ENCODE measurements at places on chromosomes 5 and 9.

- no peaks in the 10 kb centered on the region for H3K27me3 ChIP-seq
- no peak overlapping the region for H3K27ac ChIP-seq
- no peak overlapping the region for H3K4me3 ChIP-seq
- peaks cover 6% of the 10 kb centered on the region for H3K36me3 ChIP-seq
Observed at GRCh38 chr9:121321016-121321503, 49.0 kb downstream of the STOM start.

DNA sequence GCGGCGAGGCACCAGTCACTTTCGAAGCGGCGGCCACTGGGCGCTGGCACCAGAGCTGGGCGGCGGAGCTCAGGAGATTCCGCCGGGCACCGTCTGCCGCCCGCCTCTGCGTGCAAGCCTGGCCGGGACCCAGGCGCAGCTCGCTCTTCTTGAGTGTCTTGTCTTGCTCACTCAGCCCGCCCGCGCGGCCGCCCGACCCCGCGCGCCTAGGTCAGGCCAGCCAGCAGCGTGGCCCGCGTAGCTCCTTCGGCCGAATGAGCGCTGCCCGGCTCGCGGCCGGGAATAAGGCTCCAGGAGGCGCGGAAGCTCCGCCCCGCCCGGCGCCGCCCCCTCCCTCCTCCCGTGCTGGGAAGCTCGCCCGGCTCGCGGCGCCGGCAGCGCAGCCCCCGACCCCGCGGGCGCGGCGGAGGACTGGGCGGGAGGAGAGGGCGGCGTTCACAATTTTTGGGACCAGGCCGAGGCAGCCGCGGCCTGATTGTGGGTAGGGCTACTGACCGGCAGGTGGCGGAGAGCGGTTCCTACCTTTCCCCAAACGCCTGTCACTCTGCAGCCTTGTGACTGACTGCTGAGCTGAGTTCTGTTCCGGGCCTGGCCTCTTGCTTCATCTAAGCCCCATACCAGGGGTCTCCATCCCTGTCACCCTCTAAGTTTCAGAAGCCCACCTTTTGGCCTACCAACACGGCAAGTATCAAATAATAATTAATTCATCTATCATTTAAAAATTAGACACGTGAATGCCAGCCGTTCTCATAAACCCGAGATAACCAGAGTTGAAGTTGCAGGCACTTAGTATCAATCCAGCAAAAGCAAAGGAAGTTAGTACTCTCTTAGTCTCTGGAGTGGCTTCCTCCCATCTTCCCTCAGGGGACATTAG is at the start of gene HBEGF:
HBEGF (minus strand) TSS at position 256 of the 874 bp plus-strand sequence. CDS start 275 bp downstream, outside the sequence.
- peaks cover 28% of the 10 kb centered on the region for H3K27me3 ChIP-seq
- H3K27ac ChIP-seq: no peak within 1 kb of the TSS
- H3K4me3 ChIP-seq: peak within 1 kb of the TSS; percentile 86
- DNase-seq: peak; percentile 66
- H3K4me1 ChIP-seq: peaks cover 18% of the 10 kb centered on the region

GRCh38 chr9:107711542-107711941 is 222.0 kb upstream of the KLF4 start:
- no peak overlapping the region for H3K27ac ChIP-seq
- H3K36me3 ChIP-seq: no peaks in the 10 kb centered on the region
- no peak overlapping the region for H3K4me3 ChIP-seq
- no peak for DNase-seq

DNA sequence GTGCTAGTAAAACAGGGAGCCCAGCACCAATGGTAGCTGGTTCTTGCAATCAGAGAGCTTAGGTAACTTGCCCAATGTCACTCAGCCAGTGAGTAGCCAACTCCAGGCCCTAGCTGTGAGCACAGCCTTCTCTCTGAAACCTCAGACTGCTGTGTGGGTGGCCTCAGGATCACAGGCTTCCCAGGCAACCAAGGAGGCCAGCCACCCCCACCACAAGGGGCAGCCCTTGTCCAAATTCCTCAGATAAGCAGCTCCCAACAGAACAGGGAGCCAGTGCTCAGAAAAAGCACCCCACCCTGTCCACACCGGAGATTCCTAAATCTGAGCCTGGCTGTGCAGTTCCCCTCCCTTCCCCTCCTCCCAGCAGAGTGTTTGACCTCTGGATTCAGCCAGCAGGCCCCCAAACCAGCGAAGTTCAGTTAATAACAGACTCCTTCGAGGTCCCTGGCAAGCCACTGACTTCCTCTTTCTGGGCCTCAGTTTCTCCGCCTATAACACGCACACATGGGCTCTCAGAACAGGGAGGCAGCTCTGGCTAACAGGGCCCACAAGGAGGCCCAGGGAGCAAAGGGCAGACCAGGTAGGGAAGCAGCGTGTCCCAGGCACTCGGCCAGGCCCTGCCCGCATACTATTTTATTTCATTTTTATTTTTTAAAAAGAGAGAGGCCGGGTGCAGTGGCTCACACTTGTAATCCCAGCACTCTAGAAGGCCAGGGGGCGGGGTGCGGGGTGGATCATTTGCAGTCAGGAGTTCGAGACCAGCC is 2.7 kb downstream of the EEIG1 start:
- H3K36me3 ChIP-seq: no peaks in the 10 kb centered on the region
- H3K27ac ChIP-seq: peak overlapping the region; percentile 50
- no peaks in the 10 kb centered on the region for H3K27me3 ChIP-seq

All from neural crest cell (in vitro differentiated cells).